ENCODE measurements at places on chromosomes 4 and X. TPM values are rescaled to one million over a fixed set of nuclear protein-coding genes. Genes with fewer than 3 reads are reported as not detected.

The WAS gene
- total RNA-seq: 1.5 TPM

DNA sequence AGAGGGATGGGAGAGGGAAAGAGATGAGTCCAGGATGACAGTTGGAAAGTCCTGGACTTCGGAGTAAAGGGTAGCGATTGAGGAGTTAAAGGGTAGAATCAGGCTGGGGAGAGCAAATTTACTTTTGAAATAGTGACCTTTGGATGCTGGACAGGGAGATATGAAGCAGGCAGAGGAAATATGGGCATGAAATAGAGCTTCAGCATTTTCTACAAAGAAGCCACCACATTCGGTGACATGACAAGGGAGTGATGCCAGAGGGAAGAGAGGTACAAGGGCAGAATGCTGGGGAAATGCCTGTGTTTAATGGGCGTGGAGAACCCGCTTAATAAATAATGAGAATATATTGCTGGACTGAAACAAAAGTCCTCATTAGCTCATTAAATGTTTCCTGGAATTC lies 92.7 kb downstream of the TBL1X start:
- DNase-seq: no peak
- H3K27me3 ChIP-seq: no peaks in the 10 kb centered on the region
- H3K4me3 ChIP-seq: no peak overlapping the region
- no peaks in the 10 kb centered on the region for H3K36me3 ChIP-seq
- no peak overlapping the region for H3K27ac ChIP-seq

GRCh38 chr4:120132935-120133334 lies 66.3 kb upstream of the MAD2L1 start:
- no peak overlapping the region for H3K27ac ChIP-seq
- H3K4me3 ChIP-seq: no peak overlapping the region
- no peaks in the 10 kb centered on the region for H3K36me3 ChIP-seq
- no peak for DNase-seq
- H3K27me3 ChIP-seq: no peaks in the 10 kb centered on the region

- H3K4me3 ChIP-seq: no peak overlapping the region
- DNase-seq: no peak
- H3K27me3 ChIP-seq: no peaks in the 10 kb centered on the region
- H3K27ac ChIP-seq: no peak overlapping the region
These were observed 56.4 kb downstream of the CXorf58 start for GRCh38 chrX:23964191-23964590.

GRCh38 chrX:130594453-130594916 lies 192.7 kb downstream of the RBMX2 start:
- H3K36me3 ChIP-seq: no peaks in the 10 kb centered on the region
- no peak for DNase-seq
- H3K4me1 ChIP-seq: peaks cover 2% of the 10 kb centered on the region
- peaks cover 17% of the 10 kb centered on the region for H3K27me3 ChIP-seq
- no peak overlapping the region for H3K4me3 ChIP-seq
- H3K27ac ChIP-seq: no peak overlapping the region
